ENCODE measurements at places on chromosomes 4 and X.

- peak; percentile 34 for DNase-seq
These were observed 607 bp upstream of the SCOC start for GRCh38 chr4:140372751-140373327.

GRCh38 chr4:67006791-67007190, 538.5 kb downstream of the CENPC start:
- DNase-seq: no peak

DNA sequence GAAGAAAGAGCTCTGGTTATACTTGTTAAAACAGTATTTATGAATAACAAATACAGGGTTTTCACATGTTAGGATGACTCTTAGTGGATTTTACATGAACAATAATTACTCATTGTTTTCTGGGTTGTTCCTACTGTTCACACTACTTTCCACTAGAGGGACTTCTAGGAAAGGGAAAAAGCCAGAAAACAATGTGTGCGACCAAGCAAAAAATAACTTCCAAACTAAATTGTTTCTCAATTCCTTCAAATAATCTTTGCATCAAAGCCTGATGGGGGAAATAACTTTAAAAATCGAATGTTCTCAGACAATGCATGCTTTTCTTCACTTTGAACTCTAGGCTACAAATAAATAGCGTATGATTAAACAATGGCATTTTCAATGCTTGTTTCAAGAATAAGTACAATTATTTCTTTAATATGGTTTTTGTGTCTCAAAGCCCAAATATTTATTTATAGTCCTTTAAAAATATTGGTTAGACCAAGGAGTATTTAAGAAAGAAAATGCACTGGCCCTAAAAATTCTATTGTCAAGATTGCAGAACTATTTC, 72.1 kb upstream of the ETNPPL start:
- DNase-seq: no peak

- no peak for DNase-seq
These were observed 60.3 kb downstream of the DLG3 start for GRCh38 chrX:70504772-70505450.

GRCh38 chrX:129787336-129788055, 7.7 kb downstream of the SASH3 start:
- DNase-seq: no peak

- DNase-seq: peak; percentile 45
These were observed 1.8 kb downstream of the MAML3 start for GRCh38 chr4:140152013-140152703.

GRCh38 chr4:81512757-81513501, 41.2 kb upstream of the RASGEF1B start:
- DNase-seq: no peak

GRCh38 chr4:1600211-1600780, 83.8 kb downstream of the FAM53A start:
- no peak for DNase-seq

- no peak for DNase-seq
These were observed 19.4 kb upstream of the SORCS2 start for GRCh38 chr4:7172946-7173345.

- DNase-seq: no peak
These were observed 9.3 kb upstream of the LIN54 start for GRCh38 chr4:83019794-83020494.

- no peak for DNase-seq
These were observed 158.4 kb downstream of the DCLK2 start for GRCh38 chr4:150236626-150237025.

DNA sequence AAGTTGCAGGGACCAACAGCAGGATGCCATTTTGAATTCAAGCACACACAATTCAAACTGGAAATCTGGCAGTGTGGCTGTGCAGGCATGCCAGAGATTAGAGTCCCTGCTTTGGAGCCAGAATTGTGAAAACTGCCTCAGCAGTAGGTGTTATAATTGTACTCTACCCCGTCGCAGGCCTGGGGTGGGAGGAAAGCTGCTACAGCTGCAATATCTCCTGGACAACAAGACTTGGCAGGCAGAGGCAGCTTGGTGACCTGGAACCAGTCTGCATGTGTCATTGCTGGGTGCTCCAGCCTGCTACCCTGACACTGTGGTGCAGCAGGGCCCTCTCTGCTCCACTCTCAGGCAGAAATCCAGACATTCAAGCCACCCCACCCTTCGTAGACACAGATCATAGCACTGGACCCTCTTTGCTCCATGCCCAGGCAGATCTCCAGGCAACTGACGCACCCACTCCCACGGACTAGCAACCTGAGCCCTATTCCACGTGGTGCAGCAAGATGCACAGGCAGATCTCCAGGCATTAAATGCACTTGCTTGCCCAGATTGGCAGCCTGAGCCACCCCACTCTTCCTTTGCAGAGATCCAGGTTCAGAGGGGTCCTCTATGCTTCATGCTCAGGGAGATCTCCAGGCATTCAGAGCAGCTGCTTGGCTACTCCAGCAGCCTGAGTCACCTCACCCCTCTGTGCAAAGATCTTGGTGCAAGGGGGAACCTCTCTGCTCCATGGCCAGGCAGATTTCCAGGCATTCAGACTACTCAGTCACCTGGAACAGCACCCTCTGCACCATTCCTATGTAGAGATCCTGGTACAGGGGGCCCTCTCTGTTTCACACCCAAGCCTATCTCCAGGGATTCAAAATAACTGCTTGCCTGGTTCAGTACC, 140.5 kb downstream of the LRBA start:
- DNase-seq: no peak

GRCh38 chr4:10579648-10580047, 104.9 kb downstream of the CLNK start:
- no peak for DNase-seq

GRCh38 chrX:150185766-150186165, 177.4 kb upstream of the MAMLD1 start:
- no peak for DNase-seq

- DNase-seq: no peak
These were observed 14.1 kb upstream of the PAPSS1 start for GRCh38 chr4:107734120-107734519.

DNA sequence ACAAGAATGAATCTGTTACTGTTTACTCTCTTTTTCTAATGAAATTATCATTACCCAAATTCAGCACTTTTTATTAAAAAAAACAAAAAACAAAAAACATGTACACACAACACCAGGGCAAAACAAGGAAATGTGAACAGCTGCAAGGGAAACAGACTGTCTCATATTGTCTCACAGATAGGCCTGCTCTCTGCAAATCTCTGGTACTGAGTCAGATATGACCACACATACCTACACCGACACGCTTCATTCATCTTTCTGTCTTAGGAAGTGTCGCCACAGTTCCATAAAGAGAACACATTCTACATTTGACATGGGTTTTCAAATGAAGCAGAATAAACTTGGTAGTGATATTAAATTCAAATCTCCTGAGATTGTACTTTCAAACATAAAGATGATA, 92.2 kb upstream of the GPR34 start:
- no peak for DNase-seq

- no peak for DNase-seq
These were observed 21.1 kb downstream of the AMER1 start for GRCh38 chrX:64184396-64184795.

- no peak for DNase-seq
These were observed 775 bp downstream of the AMOT start for GRCh38 chrX:112839856-112840255.

- no peak for DNase-seq
These were observed 427.6 kb downstream of the GBA3 start for GRCh38 chr4:23120374-23120773.

- DNase-seq: no peak
These were observed 5.1 kb downstream of the ELF4 start for GRCh38 chrX:130105244-130105643.

GRCh38 chr4:74772783-74773182, 21.5 kb downstream of the BTC start:
- DNase-seq: no peak

DNA sequence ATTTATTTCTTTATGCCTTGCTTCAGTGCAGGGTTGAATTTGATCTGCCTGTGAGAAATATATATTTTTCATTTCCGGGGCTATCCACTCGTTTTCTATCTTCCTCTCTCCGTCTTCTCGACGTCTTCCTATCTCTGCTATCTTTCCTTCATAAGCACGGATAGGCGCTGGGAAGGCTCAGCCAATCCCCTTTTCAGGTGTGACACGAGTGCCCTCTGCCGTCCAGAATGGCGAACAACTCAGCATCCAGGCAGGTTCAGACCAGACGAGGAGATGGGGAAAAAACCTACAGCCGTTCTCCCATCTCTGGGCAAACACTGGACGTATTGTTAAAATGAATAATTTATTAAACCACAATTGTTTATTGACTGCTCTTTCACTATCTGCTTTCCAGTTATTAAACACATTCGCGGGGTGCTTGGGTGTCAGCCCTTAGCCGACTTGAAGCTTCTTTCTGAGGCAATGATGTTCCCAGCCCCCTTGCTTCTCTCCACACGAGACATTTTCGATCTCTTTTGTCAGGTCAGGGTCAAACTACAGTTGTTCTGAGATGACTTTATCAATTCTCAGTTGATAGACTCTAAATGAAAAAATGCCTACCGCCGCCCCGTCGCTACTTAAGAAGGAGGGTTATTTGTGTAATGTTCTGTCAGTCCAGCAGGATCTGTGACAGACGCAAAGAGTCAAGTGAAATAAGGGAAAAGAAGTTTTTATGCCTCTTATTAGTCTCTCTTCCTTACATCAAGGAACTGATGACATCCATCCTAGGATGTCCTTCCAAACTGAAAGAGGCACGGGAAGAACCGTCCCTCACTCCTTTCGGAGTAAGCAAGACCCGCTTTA, 96.3 kb upstream of the NOCT start:
- DNase-seq: no peak

DNA sequence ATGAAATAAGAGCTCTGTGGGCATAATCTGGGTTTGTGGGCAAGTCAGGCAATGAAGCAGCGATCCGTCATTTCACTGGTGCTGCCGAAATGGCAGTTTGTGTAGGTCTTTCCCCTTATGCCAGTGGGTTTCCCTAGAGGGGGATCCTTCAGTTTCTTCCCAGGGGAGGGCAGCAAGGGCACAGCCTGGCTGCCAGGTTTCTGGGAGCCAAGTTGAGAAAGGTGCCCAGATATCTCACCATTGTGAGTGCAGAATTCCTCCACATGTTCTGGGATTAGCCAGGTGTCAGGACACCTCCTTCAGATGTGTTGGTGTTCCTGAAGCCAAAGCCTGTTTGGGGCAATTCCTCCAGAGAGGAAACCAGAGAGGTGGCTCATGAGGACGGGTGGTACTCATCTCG, 28.0 kb downstream of the MSX1 start:
- no peak for DNase-seq

- DNase-seq: peak; percentile 15
These were observed 51.9 kb downstream of the PHKA2 start for GRCh38 chrX:18931972-18932371.

DNA sequence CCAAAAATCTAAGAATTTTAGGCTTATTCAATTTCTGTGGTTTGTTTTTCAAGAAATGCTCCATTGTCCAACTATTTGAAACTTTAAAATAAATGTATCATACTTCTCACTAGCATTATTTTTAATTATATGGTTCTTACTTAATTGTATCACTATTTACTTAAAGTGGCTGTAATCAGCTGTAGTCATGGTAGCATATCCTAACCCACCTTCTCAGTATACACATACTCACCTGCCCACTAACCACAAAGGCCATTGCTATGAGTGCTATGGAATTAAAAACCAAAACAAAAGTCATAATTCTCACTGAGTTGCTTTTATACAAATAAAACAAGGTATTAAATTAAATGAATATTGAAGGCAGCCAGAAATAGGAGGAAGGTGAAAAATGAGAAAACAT, 5.0 kb downstream of the FBXO8 start:
- no peak for DNase-seq

DNA sequence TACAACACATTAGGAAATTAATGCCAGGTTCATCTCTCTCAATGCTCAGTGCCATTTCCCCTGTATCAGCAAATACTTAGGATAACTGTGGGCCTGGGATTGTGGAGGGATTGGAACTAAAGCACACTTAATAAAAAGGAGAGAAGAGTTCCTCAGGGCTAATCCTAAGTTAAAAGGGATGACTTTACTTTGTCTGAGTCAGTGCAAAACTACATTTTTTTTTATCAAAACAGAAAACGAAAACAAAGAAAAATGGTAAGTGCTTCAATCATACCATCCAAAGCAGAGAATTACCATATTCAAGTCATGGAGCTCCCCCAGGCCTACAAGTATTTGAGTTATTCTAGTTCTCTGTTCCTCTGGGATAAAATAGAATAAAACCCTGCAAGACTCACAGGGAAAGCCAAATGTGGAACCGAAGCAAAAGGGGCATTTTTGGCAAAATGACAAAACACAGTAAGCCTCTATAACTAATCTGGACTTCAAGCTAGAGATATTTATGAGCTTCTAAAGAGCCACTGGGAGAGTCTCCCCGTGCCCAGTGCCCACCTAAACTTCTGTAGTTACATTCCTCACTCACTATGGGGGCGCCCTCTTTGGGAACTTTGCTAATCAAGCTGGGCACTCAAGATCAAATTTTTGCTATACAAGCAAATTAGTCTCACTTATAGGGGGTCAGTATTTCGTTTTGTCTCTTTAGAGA, 53.4 kb downstream of the PALLD start:
- DNase-seq: no peak

DNA sequence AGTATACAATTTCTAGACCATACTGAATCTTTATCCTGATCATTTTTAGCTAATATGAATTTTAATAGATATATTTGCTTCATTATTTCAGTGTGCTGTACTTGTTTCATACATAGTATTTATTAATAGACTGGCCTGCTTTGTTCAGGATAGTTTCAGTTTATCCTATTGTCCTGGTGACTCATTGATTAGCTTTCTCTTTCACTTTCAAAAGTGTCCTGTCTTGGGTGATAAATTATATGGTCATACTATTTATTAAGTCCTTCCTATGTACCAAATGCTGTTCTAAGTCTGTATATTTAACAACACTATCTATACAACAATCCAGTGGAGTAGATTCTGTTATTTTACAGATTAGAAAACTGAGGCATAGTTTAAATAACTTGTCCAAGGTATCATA, 153.8 kb upstream of the RAPGEF2 start:
- no peak for DNase-seq

GRCh38 chr4:102420563-102421398, 75.5 kb upstream of the SLC39A8 start:
- DNase-seq: no peak

DNA sequence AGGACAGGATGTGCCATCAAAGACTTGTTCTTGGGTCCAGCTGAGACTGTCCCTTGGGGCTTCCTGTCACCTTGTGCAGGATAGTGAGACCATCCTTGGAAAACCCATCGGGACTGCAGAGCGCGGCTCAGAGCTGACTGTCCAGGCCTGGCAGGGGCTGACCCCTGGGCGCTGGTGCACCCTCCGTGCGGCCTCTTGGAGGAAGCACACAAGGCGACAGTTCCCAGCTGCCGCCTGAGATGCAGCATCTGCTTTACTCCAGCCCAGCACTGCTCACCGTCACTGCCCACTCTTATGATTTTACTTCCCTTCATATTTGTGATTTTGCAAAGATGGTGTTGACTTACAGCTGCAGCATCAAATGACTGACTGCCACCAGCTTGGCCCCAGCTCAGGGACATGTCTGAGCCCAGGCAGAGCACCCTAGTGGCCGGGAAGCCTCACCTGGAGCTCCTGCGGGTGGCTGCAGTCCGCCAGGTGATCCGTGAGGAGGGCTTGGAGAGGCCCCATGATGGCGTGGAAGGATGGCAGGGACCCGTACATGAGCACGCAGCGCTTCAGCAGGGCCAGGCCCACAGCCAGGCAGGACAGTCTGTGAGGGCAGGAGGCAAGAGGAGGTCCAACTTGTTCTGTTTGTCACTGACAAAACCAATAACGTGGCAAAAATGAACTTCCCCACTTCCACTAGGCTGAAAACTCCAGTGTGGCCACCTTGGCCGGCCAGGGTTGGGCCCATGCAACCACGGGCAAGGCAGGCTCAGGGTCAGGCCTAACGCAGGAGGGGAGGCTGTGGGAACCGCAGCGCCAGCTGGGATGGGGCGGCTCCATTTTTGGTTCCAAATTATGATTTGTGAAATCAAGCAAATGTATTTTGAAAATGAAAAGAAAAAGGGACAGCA, 21.8 kb downstream of the NOP14 start:
- DNase-seq: no peak
